ENCODE measurements at places on chromosomes 2 and 18. TPM values are rescaled to one million over a fixed set of nuclear protein-coding genes. Genes with fewer than 3 reads are reported as not detected.

PRSS56 gene
- not detected for total RNA-seq

TMEM163 gene
- total RNA-seq, result not detected

OSR1 gene
- total RNA-seq, result 8.9 TPM

PDE1A gene
- total RNA-seq, result not detected

KCNG3 gene
- total RNA-seq, result 0.10 TPM

AKAIN1 gene
- not detected for total RNA-seq

CD8B2 gene
- not detected for total RNA-seq

EVX2 gene
- total RNA-seq, result not detected

CHST9 gene
- not detected for total RNA-seq

DES gene
- 0.63 TPM for total RNA-seq

LINC00305 gene
- total RNA-seq, result not detected

SLC20A1 gene
- 30.3 TPM for total RNA-seq

CYP27C1 gene
- total RNA-seq, result not detected

FBXO48 gene
- total RNA-seq, result 0.05 TPM

CNDP1 gene
- total RNA-seq, result not detected

DPP4 gene
- total RNA-seq, result 19.0 TPM
